ENCODE measurements at places on chromosomes 4 and X.

DNA sequence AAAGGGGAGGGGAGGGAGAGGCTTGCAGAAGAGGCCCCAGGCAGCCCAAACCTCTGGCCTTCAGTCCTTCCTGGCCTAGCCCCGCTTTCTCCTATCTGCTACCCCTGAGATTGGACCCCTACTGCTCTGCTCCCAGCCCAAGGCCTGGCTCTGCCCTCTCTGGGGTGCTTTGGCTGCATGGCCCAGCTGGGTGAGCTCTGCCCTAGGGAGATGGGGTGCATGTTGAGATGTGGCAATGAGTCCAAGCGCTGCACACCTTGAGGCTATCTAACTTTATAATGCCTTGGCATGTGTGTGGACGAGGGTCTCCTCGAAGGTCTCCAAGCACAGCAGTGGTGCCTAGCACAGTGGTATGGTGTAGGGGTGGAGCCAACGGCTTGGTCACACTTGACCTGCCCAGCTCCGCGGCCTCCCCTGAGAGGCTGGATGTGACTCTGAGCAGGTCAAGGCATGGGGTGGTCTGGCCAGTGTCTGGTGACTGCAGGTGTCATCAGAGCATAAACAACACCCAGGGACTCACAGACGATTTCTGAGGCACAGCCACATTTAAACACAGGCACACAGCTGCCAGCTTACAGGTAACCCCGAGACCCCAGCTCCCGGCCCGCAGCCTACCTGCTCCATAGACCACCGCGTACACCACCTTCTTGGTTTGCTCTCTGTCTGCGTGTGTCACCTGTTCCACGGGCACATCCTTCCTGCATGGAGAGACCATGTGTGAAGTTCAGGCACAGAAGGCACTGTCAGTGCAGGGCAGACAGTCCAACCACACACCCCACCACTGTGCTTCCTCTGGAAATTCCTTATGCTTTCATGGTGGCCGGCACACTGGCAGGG, 36.3 kb downstream of the NAT8L start:
- peak; percentile 92 for DNase-seq

- peak; percentile 65 for DNase-seq
Observed at GRCh38 chr4:158814636-158815330, 46.0 kb downstream of the FNIP2 start.

DNA sequence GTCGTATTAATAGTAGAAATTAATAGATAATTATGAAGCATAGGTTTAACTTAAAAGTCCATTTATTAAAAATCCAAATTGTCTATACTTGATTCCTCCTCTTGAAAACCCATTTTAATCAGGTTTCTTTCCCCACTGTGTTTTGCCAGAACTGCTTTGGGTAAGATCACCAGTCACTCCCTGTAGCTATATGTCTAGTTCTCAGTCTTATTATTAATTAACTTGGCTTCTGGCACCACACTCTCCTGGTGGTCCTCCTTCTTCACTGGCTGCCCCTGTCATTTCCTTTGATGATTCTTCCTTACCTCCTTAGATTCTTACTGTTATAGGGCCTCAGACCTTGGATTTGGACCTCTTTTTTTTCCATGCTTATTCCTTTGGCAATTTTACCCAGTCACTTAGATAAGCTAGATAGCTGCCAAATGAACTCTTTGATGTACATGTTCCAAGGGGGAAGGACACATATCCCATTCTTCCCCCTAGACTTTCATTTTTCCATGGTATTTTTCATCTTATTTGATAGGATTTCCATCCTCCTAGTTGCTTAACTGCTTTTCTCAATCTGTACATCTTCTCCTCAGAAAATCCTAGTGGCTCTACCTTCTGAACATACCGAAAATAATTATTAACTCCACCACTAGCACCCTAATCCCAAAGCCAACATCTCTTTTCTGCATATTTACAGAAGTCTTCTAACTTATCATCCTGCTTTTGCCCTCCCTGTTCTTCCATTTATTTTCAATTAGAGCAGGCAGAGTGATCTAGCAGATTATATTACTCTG, 24.5 kb downstream of the GIMD1 start:
- DNase-seq, result no peak

GRCh38 chr4:156154978-156155377, 201.3 kb upstream of the CTSO start:
- no peak for DNase-seq
